SJCRH30 (cell line): ENCODE measurements at places on chromosomes 12 and 14. TPM values are rescaled to one million over a fixed set of nuclear protein-coding genes. Genes with fewer than 3 reads are reported as not detected.

CPNE8 gene
- not detected in 2 replicates for total RNA-seq

DNA sequence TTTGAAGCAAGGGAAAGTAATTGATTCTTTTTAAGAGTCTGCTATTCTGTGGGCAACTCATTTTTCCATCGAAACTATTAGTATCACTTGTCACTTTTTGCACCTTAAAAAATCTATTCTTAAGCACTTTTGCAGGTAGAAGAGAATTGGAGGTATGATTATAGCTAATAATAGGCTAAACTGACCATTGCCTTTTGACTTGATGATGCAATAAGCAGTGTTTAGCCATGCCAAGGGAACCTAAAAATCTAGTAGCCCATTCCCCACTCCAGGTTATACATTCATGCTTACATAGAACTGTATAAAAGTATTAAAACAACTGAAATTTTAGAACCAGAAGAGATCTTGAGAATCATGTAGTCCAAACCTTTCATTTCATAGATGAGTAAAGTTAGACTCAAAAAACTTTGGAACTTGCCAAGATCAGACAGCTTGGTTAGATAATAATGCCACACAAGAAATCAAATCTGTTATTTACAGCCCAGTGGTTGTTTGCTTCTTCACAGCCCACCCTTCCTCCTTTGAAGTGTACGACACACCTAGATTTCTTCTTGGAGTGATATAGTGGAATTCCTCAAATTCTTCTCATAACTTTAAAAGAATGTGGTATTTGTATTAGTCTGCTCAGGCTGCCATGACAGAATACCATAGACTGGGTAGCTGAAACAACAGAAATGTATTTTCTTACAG lies 21.7 kb upstream of the GARIN2 start:
- H3K4me1 ChIP-seq, result no peaks in the 10 kb centered on the region
- no peak for DNase-seq
- 0 out of 2 replicates have a peak, but pooled peaks cover 3% of the 10 kb centered on the region for H3K36me3 ChIP-seq
- no peak overlapping the region for H3K27ac ChIP-seq

DNA sequence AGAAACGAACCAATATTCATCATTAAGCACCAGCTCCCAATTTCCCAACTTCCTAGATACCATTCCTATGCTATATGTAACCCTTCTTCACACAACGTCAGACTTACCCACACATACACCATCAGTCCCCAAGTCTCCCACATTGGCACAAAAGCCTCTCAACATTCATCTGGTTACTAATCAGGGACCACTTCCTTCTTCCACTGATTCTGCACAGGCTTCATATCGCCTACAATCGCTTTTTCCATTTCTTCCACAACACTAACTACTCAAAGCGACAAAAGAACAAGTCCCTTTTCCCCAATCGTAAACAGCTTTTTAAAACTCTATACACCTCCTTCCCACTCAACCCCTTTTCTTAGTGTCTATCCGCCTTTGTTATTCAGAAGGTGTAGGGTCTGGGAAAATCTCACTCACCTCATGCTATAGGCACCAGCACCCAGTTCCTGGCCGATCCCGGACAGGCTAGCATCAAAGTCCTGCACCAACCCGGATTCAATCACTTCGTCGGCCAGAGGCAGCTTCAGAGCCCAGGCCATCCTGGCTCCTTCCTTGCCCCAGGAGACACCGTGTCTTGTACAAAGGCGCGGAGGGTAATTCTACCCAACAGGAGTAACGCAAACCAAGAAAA lies 936 bp downstream of the TFCP2 start:
- peak overlapping the region; percentile 93 for H3K27ac ChIP-seq
- H3K36me3 ChIP-seq, result no peaks in the 10 kb centered on the region
- no peaks in the 10 kb centered on the region for H3K27me3 ChIP-seq

- no peak overlapping the region for H3K27ac ChIP-seq
- H3K36me3 ChIP-seq, result no peaks in the 10 kb centered on the region
- H3K4me3 ChIP-seq, result no peak overlapping the region
- H3K4me1 ChIP-seq, result no peaks in the 10 kb centered on the region
- H3K27me3 ChIP-seq, result no peaks in the 10 kb centered on the region
- no peak for DNase-seq
Measured at GRCh38 chr12:110802489-110802888, 44.3 kb upstream of the CCDC63 start.

DNA sequence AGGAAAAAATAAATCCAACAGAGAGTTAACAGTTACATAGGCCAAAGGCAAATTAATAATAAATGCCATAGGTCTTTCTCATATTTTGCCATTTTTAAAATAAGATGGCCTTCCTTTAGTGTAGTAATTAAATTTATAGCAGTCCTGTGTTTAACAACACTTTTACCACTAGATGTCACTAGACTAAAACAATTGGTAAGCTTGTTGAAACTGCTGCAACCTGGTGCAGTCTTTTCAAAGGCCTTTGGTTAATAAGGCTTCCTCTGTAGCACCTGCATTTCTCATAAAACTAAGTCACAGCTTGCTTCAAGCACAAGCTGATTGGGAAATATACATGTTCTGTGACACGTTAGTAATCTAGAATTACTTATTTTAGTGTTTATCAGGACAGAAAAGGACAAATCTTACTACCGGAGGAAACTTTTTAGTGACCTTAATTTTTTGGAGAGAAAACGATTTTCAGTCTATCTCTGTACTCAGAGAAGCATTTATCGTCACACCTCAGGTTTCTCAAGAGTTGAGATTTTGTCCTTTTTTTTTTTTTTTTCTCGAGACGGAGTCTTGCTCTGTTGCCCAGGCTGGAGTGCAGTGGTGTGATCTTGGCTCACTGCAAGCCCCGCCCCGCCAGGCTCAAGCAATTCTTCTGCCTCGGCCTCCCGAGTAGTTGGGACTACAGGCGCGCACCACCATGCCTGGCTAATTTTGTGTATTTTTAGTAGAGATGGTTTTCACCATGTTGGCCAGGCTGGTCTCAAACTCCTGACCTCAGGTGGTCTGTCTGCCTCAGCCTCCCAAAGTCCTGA lies 20.0 kb downstream of the BORCS5 start:
- no peaks in the 10 kb centered on the region for H3K36me3 ChIP-seq
- DNase-seq, result peak; percentile 78
- no peak overlapping the region for H3K27ac ChIP-seq
- H3K27me3 ChIP-seq, result no peaks in the 10 kb centered on the region
- no peak overlapping the region for H3K4me3 ChIP-seq
- no peaks in the 10 kb centered on the region for H3K4me1 ChIP-seq

- no peak overlapping the region for H3K4me3 ChIP-seq
- H3K36me3 ChIP-seq, result no peaks in the 10 kb centered on the region
- DNase-seq, result no peak
- no peaks in the 10 kb centered on the region for H3K27me3 ChIP-seq
- no peak overlapping the region for H3K27ac ChIP-seq
- no peaks in the 10 kb centered on the region for H3K4me1 ChIP-seq
Measured at GRCh38 chr12:99267038-99267437, 380.5 kb upstream of the GARIN6 start.
